ENCODE measurements at places on chromosomes 4 and X.

GRCh38 chrX:150841456-150842197, 56.8 kb downstream of the CD99L2 start:
- DNase-seq, result no peak

GRCh38 chrX:38500141-38500540, 61.2 kb upstream of the TSPAN7 start:
- no peak for DNase-seq

DNA sequence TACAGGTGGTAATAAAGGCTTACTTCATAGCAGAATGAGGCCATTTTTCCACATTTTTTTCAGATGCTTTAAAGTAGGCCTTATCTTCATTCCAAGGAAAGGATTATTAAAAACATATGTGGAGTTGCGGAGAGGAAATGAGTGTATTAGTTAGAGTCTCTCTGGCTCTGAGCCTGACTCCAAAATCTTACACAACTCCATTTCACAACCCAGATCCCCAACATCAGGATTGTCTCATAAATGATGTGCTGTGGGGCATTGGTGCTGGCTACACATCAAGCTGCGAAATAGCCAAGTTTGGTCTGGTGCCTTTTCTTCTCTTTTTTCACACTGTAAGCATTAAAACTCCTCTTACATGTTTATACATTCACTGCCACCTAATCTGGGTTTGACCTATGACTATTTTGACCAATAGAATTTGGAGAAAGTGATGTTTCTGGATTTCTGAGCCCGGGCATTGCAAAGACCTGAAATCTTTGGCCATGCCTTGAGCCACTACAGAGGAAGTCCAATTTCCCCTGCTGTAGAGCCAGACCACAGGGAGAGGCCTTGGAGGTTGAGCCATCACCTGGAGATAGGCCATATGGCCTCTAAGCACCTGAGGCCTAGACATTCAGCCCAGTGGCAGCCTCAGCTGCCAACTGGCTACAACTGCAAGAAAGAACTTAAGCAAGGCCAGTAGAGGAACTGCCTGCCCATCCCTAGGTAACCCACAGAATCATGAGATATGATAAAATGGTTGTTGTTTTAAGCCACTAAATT, 16.7 kb upstream of the SOD3 start:
- peak; percentile 61 for DNase-seq

DNA sequence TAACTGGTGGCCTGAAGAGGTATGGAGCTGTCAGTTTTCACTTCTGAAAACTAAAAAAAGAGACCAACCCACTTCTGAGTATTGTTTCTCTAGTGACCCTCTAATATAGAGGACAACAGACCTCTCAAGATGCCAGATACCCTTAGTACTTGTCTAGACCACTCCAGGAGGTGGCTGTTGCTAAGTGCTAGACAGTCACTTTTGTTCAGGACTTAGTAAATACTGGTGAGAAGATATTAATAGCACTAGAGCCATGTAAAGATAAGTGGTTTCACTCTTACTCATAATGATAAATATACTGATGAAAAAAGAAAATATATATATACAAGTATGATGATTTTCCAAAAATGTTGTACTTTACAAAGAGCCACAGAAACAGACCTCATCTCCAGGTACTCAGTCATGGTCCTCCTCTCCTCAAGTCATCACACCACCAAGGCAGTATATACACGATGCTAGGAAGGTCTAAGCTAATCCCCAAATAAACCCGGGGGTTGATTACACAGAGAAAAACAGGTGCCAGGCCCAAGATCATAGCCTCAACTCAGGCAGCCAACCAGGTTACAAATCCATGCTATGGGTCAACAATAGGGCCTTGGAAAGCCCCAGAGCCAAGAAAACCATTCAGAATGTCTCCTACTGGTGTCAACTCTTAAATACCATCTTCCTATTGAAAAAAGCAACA, 66.9 kb downstream of the ARHGEF9 start:
- DNase-seq, result no peak

DNA sequence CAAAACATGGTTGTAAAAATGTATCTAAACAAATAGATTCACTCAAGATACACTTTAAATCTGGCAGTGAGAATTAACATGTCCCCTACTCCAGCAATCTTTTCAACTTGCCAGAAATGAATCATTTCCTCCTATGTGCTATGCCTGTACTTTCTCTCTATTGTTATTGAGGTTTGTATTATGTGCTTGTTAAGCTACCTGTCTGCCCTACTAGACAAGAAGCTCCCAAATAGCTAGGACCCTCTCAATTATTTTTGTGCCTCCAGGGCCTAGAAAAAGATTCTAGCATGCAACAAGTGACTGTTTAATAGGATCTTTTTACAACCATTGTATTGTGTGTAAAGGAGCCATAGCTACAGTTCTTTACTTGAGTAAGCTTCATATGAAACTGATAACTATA, 3.5 kb upstream of the SAP30 start:
- no peak for DNase-seq

DNA sequence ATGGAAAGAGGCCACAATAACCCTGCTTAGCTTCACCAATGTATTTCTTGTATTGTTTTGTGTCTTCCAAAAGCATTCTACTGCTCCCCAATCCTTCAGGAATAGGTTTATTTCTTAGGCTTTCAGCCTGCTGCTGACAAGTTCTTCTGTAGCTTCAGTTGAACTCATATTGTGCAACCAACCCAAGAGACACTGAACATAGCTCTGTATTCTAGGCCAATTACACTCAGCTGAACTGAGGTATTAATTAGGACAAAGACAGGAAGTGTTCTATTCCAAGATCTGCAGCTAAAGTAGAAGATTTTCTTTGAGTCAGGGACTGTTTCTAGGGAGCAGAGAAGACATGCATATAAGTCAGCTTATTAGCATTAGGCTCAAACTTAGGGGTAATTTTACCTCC, 151.8 kb downstream of the LHFPL1 start:
- no peak for DNase-seq

- no peak for DNase-seq
Measured at GRCh38 chr4:6044805-6045204, 26.6 kb upstream of the C4orf50 start.

- no peak for DNase-seq
Measured at GRCh38 chr4:99654361-99654761, 3.3 kb downstream of the C4orf54 start.

DNA sequence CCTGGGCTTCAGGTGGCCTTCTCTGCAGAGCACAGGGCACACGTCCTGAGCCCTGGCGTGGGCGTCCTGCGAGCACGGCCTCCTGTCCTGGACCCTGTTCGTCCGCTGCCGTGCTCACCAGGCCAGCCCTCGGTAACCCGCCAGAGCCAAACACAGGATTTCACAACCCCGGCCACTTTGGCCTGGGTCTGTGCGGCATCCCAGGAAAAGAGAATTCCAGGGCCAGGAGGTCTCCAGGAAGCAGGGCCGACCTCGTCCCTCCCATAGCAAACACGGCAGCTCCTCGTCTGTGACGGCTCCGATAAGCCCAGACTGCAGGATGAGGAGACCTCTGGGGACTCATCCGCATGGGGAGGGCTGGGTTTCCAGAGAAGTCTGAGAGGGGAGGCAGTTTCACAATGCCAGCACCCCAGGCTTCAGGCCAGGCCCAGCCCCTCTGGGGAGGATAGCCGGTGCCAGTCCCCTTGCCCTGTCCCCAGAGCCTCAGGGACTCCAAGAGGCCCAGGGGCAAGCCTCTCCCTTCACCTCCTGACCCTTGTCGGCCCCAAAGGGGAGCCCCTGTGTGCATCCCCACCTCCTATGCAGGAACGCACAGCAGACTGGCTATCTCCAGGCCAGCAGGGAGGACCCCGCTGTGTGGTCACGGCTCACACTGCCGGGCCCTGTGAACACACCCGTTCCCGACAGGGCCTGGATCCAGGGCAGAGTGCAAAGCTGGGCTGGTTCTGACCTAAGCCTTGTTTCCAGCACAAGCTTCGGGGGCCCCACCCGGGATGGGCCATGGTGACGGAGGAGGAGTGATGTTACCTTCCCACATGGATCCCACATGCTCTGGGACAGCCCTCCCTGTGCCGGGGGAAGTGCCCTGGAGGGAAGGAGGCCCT, 22.3 kb upstream of the HTRA3 start:
- no peak for DNase-seq

- DNase-seq, result no peak
Measured at GRCh38 chr4:81808011-81808672, 336.4 kb upstream of the RASGEF1B start.

GRCh38 chr4:83191026-83191425, 76.5 kb upstream of the PLAC8 start:
- DNase-seq, result no peak

- DNase-seq, result no peak
Measured at GRCh38 chrX:15973299-15973698, 118.7 kb upstream of the AP1S2 start.

DNA sequence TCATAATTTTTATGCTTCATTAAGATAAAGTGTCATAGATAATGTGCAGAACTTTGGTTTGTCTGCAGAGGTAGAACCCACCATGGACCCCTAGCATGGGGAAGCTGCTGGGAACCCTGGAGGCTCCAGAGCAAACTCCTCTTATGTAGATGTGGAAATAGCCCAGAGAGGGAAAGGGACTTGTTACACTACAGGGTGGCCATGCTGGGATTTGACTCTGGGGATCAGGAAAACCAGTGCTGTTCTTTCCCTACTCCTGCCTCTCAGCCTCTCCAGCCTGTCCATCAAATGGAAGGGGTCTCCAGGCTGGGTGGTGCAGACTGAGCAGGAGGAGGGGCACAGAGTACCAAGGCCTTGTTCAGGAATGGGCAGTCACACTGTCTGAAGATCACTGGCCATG, 54.2 kb downstream of the MSX1 start:
- DNase-seq, result no peak

DNA sequence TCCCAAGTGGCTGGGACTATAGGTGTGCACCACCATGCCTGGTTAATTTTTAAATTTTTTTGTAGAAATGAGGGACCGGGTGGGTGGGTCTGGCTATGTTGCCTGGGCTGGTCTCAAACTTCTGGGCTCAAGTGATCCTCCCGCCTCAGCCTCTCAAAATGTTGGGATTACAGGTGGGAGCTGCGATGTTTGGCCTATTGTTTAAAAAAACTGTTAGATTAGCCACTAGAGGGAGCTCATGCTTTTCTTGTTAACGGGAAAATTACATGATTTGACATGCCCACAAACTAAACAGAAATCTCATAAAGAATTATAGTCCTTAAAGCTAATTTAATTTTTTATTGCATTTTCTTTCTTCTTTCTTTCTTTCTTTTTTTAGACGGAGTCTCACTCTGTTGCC, 5.0 kb upstream of the SDAD1 start:
- no peak for DNase-seq

DNA sequence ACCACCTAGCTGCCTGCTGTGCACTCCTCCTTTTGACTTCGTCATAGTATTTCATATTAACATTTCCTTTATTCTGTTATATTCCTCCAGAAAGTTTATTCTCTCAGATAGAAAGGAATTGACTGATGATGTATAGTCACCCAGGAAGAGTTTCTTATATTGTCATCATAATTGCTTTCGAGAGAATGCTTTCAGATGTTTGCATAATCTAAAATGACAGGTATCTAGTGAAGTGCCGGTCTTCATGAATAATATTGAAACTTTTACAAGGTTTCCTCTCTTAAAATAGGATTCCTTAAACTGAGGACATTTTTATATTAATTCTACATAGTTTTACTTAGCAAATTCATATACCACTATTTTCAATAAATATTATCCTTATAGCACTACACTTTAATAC, 10.1 kb downstream of the SEC24D start:
- DNase-seq, result no peak

GRCh38 chrX:156002507-156002906, 5.0 kb downstream of the IL9R start:
- DNase-seq, result no peak

DNA sequence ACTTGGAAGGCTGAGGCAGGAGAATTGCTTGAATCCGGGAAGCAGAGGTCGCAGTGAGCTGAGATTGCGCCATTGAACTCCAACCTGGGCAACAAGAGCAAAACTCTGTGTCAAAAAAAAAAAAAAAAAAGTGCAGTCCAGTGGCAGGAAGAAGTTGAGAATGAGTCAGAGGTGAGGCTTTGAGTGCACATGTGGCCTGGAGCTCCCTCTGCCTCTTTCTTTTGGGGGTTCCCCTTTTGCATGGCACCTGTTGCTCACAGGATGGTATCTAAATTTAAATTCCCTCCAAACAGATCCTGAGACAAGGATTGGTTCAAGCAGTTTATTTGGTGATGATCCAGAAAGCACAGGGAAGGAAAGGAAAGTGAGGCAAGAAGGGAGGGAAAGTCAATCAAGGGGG, 151.4 kb upstream of the STX18 start:
- no peak for DNase-seq

GRCh38 chr4:148054275-148054674, 322.4 kb downstream of the ARHGAP10 start:
- no peak for DNase-seq

DNA sequence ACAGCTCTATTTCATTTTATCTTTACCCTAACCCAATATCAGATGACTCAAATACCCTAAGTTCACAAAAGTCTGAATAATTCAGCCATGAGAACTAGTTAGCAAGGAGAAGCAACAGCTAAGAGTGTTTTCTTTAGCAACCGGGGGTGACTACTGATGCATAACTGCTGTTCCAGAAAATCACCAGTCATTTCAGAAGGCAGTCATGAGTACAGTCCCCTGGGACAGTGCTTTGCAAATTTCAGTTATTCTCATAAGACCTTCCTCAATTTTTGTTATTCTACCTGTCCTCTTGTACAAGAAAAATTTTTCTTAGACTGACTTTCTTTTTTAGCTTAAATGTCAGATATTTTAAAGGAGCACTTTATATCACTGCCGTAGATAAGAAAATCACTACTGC, 16.4 kb downstream of the BANK1 start:
- no peak for DNase-seq

- no peak for DNase-seq
Measured at GRCh38 chrX:316351-317325, 2.0 kb downstream of the GTPBP6 start.

GRCh38 chrX:40761762-40762161, 26.4 kb upstream of the MED14 start:
- no peak for DNase-seq

GRCh38 chrX:107440187-107440586, 9.3 kb upstream of the FRMPD3 start:
- no peak for DNase-seq

DNA sequence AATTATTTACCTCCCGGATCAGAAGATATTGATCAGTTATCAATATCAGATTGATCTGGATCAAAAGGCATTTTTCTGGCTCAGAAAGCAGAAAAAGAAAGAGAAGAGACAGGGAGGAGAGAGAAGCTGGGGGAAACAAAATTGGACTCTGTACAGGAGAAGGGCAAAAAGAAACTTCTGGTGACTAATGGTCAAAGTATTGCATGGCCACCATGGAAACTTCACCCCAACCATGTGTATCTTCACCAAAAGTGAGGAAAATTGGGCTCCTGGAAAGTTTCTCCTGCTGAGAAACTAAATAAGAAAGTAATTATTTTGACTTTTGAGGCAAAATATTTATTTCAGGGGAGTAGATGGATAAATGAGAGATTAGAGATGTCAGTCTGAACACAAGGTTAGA, 33.9 kb downstream of the RNF150 start:
- DNase-seq, result no peak

DNA sequence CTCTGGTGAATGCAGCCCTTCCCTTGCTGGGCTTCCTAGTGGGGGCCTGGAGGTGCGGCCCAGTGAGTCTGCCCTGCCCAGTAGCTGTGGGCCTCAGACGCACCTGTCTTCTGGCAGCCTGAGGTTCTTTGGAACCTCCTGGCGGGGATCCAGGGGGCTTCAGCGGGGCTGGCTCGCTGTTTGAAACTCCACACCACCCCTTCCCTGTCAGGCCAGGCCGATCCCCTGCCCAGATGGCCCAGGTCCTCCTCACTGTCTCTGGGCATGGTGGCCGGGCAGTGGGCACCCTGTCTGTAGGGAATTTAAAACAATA, 10.7 kb upstream of the NKX1-1 start:
- DNase-seq, result peak; percentile 19

Data from left hindlimb (tissue), 1 donor.